ENCODE measurements at places on chromosomes 6 and 20.

DNA sequence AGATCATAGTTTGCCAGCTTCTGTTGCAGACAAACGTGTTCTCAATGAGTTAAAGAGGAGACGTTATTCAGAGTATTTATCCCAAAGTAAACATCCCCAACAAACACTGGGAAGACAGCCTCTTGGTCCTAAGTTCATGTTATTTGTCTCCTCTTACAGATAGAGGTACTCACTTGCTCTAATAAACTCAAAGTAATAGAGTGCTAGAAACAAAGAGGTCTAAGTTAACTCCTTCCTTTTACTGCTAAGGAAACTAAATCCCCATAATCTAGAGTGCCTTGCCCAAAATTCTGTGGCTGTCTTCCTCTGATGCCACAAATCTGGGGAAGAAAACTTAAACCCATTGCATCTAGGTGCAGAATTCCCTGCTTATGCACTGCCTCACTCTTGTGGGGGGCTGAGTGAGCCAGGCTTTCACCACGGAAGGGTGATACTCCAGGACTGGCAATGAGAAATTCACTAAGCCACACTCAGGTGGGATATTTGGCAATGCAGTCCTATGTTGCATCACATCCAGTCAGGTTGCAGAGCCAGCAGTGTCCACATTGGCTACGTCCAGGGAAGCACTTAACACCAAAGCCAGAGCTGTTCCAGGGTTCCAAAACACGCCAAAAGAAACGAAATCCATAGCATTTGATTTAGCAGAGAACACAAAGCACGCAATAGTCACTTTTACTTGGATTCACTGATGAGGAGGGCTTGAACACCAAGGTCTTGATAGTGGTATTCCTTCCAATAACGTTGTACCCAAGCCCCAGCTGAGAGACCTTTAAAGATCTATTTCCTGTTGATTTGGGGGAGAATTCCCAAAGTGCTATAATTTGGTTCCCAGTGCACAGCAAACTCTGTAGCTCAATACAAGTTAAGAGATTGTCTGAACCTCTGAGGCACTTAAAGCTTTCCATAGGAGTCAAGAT lies 81.0 kb upstream of the FOXQ1 start:
- no peak for DNase-seq

DNA sequence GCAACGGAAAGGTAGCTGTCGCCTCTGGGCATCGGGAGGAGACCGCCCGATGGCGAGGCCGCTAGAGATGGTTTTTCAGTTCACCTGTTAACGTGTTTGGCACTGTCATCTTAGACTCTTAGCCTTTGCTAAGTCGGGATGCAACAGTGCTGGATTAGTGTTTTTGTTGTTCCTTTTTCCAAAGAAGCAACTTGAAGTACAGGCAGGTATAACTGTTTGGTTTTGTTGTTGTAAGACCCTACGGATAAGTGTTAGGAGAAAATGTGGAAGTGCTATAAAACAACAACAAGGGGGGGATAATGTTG lies 723 bp downstream of the MANEA start:
- DNase-seq = no peak

GRCh38 chr6:88050140-88050818 lies 2.6 kb downstream of the SPACA1 start:
- no peak for DNase-seq

DNA sequence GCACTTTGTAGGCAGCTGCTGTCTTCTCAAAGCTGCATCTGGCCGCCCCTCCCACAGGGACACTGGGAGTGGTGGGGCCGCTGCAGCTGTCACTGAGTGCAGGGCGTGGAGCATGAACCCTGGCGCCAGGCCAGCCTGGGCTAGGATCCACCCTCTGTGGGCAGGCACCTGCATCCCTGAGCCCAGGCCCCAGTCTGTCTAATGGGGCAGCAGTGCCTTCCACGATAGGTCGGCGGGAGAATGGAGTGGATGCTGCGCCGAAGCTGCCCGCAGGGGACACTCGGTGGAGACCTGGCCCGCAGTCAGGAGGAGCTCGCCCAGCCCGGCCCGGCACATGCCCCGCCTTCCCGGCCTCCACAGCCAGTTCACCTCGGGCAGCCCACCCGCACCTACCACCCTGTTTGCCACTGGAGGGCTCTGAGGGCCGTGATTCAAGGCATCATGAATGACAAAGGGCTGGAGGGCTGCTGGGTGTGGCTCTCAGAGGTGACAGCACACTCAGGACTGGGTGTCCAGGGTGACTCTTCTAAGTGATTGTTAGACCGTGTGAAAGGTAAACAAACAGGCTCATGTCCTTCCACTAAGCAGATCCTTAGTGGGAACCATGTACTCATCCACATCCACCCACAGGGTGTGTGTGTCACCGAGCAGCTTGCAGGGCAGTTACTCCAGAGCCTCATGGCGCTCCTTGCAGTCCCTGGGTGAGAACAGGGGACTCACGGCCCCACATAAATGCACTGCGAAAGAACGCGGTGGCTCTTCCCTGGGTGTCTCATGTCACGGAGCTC lies 133.9 kb downstream of the AGPAT4 start:
- DNase-seq = no peak
